Sciatic nerve (tissue), 2 donors: ENCODE measurements at places on chromosomes 3 and 15. TPM values are rescaled to one million over a fixed set of nuclear protein-coding genes. Genes with fewer than 3 reads are reported as not detected.

Gene CPNE9
- not detected for total RNA-seq

Gene SPATA12
- not detected for total RNA-seq

Gene TTBK2
- 34.7 TPM for total RNA-seq

Gene CEMIP
- 9.9 TPM for total RNA-seq

Gene SH3GL3
- total RNA-seq: 0.67 TPM

Gene SPESP1
- total RNA-seq: 2.0 TPM

Gene STRC
- total RNA-seq: 0.89 TPM

Gene AMIGO3
- total RNA-seq: not detected

Gene ATP8B4
- total RNA-seq: 16.5 TPM

Gene EFCC1
- 1.6 TPM for total RNA-seq

Gene RARB
- 15.2 TPM for total RNA-seq

Gene C3orf20
- total RNA-seq: 0.18 TPM

Gene RGMA
- total RNA-seq: 47.1 TPM

Gene CSPG4
- total RNA-seq: 57.5 TPM

Gene SLC35A5
- 42.8 TPM for total RNA-seq

Gene VWA5B2
- total RNA-seq: 0.53 TPM

Gene CCDC13
- 3.1 TPM for total RNA-seq

Gene SLC24A5
- 0.89 TPM for total RNA-seq

Gene CASR
- total RNA-seq: not detected

Gene ZIC4
- total RNA-seq: 0.62 TPM

Gene APBA2
- total RNA-seq: 3.5 TPM

Gene KCNAB1
- total RNA-seq: 6.2 TPM

Gene KBTBD13
- 0.27 TPM for total RNA-seq

Gene CSK
- 43.7 TPM for total RNA-seq

Gene TEX55
- total RNA-seq: not detected

Gene GOLGA6L6
- total RNA-seq: not detected

Gene HGD
- 0.40 TPM for total RNA-seq
